ENCODE measurements at places on chromosomes 7 and 10.

GRCh38 chr10:105634281-105634680 lies 993.2 kb downstream of the SORCS3 start:
- DNase-seq, result no peak

DNA sequence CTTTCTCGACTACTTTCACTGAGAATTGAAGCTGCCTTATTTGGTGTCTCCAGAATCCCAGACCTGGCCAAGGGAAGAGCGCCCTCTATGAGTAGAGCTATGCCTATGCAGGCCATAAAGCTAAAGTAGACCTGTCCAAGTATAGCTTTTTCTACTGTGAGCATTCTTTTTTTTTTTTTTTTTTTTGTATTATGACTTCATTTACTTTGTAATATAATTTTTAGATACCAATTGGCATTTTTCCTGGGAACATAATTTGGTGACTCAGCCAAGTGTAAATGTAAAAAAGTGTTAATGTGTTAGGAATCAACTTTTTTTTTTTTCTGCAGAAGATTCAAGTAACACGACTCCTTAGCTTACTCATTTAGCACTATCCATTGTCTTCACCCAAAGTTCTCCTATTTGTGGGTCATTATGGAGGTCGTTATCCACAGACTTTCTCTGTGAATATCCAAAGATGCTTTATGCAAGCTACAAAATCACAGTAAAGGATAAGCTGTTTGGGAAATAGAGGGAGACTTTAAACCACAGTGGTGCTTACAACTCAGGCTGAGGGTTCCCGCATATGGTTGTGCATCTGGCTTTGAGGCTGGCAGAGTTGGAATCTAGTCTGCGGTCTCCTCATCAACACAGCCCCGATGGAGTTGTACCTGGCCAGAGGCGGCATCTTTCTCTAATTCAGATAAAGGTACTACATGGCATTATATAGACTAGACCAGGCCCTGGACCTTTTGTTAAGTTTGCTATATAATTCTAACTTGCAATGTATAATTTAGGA lies 1040.2 kb upstream of the SORCS1 start:
- no peak for DNase-seq

DNA sequence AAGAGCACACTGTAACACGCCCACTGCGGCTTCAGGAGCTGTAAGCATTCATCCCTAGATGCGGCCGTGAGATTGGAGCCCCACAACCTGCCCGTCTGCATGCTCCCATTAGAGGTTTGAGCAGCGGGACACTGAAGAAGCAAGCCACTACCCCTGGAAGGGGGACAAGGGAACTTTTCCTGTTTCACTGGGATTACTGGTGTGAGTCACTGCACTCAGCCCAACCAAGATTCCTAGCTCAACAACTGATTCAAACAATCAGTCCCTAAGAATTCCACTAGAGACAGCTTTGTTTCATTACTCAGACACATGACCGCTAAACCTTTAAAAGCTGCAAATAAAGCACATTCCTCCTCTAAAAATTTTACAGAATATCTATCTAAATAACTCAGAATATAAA lies 69.8 kb downstream of the ORC5 start:
- no peak for DNase-seq

- DNase-seq, result no peak
Observed at GRCh38 chr7:121385800-121386179, 10.3 kb downstream of the FAM3C start.

DNA sequence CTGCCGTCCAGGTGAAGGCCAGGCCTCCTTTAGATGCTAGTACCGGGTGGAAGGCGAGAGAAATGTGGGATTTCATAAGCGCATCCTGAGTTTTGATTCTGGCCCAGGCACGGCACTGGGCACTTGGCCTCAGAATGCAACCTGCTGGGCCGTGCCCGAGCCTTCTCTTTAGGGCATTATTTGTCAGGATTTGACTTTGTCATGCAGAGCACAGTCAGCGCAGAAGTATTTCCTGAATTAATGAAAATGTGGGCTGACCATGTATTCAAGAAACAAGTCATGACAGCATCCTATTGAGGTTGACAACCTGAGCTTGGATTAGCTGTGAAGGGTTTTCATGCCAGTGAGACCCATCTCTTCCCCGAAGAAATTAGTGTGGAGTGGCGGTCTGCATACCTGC lies 34.4 kb downstream of the RCC1L start:
- DNase-seq, result no peak

DNA sequence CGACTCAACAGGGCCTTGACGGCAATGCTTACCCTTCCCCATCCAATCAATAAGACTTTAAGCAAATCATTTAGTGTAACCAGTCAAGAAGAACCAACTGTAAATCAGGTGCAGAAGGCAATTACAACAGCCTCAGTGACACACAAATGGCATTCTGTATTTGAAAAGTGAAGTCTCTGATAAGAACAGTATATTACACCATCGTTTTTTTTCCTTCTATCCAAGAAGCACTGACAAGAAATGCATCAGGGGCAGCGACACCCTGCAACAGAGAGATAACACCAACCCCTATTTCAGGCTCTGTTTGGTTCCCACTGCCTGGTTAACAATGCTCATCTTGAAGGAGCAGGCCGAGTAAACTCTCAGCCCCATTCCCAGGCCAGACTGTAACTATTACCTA lies 204.0 kb upstream of the AOAH start:
- no peak for DNase-seq

GRCh38 chr7:130292682-130293257 lies at the start of gene CPA4:
CPA4 (plus strand) TSS chr7:130293161; CDS start chr7:130293181, 20 bp downstream.
- no peak for DNase-seq

DNA sequence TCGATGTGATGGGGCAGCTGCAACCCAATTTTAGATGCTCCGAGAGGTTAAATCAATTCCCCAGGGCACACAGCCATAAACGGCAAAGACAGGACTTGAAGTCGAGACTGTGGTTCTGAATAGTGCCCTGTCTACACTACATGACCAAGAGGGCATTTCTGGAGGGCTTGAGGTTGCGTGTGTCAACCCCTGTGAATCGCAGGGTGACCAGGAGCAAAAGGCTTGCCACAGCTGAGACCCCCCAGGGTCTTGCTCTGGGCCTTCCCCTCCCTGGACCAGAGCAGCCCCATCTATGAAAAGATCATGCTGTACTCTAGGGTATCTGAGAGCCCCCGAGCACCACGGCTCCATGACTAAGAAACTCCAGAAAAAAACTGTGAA lies 26.8 kb upstream of the RASGEF1A start:
- no peak for DNase-seq

DNA sequence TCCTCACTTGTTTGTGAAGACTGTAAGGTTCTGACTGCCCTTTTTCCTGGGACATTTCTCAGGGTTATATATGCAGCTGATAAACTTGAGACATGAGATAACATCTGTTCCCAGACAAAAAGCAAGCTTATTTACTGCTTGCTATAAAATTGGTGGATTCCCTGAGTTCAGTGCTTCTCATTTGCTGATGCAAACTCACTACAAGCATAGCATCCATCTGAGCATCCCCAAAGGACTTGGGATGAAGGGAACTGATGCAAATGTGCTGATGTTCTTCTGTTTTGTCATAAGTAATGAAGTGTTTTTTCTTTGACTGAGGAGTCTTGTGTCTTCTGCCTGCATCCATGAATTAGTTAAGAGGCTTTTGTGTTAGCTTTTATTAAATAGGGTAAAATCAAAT lies 183.2 kb downstream of the ADK start:
- no peak for DNase-seq

DNA sequence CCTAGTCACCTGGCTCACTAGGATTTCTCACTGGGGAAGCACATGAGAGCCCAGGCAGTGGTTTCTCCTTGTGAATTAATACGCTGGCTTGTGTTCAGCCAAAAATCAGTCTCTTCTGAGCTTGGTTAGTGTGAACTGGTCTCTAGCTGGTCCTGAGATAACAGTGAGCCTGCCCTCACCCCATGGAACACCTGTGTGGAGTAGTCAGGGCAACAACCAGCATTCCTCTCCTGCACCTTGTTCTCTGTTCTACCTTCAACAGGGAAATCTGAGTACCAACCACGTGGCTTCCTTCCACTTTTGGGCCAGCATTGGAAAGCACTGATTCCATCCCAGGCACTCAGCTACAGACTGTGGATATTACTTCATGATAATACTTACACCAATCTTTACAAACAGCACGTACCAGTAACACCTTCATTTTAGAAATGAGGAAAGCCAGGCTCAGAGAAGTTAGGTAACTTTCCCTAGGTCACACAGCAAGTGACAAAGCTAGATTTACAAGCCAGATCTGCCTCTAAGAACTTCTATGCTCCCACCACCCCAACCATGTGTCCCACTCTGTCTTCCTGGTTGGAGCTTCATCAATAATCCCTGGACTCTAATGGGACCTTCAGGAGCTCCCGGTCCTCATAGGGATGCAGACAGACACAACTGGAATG lies 106.6 kb downstream of the GRID1 start:
- no peak for DNase-seq

GRCh38 chr7:55405856-55406541 lies 40.9 kb downstream of the LANCL2 start:
- DNase-seq, result no peak

DNA sequence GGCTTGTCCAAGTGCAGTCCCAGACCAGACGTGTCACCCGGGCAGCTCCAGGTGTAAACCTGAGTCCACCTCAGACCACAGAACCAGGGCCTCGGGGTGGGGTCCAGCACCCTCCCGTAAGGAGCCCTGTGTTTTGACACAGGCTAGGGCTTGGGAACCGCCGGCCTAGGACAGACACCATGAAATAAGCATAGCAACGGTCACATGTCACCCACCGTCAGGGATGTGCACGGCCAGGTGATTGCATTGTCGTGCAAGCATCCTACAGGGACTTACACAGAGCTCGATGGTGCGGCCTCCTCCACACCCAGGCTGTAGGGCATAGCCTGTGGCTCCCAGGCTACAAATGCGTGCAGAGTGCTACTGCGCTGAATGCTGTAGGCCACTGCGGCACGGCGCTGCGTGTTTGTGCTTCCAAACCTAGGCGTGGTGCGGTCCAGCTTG lies 10.6 kb downstream of the ZFAND2A start:
- no peak for DNase-seq
